ENCODE measurements at places on chromosomes 11 and 22.

GRCh38 chr11:74462009-74462408, 5.3 kb downstream of the KCNE3 start:
- DNase-seq, result no peak

DNA sequence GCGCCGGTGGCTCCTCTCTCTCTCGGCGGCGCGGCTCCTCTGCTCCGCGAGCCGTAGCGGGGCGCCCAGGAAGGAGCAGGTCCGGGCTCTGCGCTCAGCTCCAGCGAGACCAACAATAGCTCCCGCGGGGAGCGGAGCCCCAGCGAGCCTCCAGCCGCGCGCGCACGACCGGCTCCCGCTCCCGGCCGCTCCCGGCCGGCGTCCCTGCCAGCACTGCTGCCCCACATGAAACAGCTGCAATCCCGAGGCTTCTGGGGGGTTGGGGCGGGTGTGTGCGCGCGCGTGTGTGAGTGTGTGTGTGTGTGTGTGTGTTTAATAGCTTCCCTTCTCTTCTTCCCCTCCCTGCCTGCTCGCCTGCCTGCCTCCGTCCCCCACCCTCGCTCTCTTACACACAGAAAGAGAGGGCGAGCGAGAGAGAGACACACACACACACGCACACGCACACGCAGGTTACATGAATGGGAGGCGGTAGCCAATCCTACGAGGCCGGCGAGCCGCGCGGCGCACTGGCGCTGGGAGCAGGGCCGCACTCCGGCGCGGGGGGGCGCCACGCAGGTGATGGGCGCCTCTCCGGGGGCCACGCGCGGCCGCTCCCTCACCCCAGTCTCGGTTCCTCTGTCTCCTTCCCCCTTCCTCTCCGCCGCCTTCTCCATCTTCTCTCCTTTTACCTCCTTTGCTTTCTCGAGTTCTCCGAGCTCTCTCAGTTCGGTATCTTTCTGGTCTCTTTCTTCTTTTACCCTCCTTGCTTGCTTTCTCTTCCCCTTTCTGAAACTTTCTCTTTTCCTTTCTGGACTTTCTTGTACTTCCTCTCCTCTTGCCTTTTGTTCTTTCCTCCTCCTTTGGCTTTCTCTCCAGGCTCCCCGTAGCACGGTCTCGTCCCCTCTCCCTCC, at the start of gene TENM4:
TENM4 (minus strand) TSS at position 460 of the 890 bp plus-strand sequence. CDS start 371,086 bp downstream, outside the sequence.
- DNase-seq, result peak; percentile 83

DNA sequence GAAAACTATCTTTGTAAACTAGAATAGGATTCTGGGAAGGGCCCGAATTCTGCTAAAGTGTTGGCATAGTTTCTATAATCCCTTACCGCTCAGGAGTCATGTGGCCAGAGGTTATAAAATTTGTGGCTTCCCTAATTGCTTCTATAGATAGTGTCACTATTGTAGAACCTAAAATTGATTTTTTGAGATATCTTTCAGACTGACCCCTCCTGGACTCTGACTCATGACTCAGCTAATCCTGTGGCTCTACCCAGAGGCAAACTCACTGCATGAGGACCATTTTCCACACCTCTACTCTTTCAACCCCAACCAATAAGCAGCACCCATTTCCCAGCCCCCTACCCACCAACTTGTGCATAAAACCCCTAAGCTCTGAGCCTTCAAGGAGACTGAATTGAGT, 61.8 kb upstream of the PRSS23 start:
- no peak for DNase-seq

- DNase-seq, result no peak
Observed at GRCh38 chr22:32887324-32887980, 85.9 kb downstream of the TIMP3 start.

- no peak for DNase-seq
Observed at GRCh38 chr11:103631841-103632240, 404.6 kb upstream of the DDI1 start.

- DNase-seq, result no peak
Observed at GRCh38 chr11:94750319-94751217, 17.6 kb upstream of the AMOTL1 start.

GRCh38 chr11:63599211-63600122, 14.8 kb downstream of the PLAAT3 start:
- peak; percentile 21 for DNase-seq

DNA sequence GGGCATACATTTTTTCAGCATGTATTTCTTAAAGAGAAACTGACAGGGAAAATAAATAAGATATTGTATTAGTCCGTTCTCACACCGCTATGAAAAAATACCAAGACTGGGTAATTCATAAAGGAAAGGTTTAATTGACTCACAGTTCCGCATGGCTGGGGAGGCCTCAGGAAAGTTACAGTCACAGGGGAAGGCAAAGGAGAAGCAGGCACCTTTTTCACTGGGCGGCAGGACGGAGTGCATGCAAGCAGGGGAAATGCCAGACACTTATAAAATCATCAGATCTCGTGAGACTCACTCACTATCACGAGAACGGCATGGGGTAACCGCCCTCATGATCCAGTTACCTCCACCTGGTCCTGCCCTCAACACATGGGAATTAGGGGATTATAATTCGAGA, 44.2 kb downstream of the PPFIA1 start:
- DNase-seq, result no peak

DNA sequence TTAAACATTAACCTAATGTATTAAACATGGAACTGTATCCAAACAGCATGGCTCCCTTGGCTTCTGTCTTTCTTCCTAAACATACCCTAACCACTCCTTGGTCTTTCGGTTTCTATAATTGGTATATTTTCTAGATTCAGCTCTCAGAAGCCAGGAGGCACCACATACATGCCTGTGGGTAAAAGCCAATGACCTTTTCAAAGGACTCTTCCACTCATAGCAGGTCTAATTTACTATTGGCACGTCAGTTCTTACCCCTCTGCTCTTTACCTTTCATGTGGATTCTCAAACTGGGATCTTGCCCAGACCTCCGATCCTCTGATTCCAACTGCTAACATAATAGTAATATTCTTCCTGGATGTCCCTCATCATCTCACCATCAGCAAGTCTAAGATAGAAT, 835.1 kb downstream of the NTM start:
- no peak for DNase-seq

GRCh38 chr11:12859872-12860657, 149.1 kb upstream of the RASSF10 start:
- no peak for DNase-seq

DNA sequence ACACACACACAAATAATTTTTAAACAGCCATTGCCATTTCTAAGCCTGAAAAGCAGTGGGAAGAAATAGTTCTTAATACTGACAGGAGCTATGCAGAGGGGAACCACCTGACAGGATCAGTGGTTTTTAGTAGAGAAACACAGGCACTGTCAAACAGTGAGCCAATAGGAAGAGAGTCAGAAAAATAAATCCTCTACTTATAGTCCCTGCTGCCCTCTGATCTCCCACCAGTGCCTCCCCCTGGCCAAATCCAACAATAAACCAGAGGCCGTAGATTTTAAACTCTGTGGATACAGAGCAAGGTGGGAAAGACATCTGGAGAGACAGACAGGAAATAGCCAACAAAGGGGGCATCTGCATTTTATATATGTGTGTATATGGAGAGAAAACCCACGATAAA, 7.9 kb upstream of the OR56B4 start:
- no peak for DNase-seq

- no peak for DNase-seq
Observed at GRCh38 chr11:10564696-10565318, 3.7 kb downstream of the LYVE1 start.

GRCh38 chr11:128891913-128892398, 800 bp downstream of the KCNJ5 start:
- DNase-seq, result no peak

DNA sequence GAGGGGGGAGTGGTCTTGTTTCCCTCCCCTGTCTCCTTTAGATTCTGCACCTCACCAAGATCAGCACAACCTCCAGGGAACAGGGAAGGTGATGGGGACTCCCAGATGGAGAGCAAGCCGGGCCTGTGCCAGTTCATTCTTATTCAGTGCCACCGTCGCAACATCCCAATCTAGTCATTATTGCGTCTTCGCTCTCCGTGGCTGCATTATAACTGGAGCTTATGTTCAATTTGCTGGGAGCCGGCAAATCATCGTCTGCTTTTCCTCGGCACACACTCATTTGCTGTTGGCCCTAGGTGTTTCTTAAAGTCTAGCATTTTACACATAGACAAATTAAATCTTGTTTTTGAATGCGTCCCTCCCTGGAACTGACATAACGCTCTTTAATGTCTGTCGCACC, 1269.7 kb downstream of the BRD1 start:
- DNase-seq, result no peak

- DNase-seq, result no peak
Observed at GRCh38 chr22:46072110-46072881, 78.0 kb upstream of the PPARA start.

DNA sequence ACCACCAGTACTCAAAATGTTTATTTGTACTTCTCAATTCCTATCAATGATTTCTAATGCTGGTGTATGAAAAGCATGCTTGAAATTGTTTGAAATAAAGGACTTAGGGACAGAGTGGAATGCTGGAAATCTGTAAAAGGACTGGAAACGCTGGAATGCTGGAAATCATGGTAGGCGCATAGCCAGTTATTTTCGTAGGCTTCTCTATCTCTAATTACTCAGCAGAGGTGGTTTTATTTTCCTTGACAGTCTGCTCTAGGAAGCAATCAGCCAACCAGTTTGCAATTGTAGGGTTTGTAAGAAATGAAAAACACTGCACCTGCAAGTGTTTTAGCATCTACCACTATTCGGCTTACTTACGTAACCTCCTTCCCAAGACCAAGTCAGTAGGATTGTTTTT, 788 bp downstream of the LIN7C start:
- DNase-seq, result no peak

- no peak for DNase-seq
Observed at GRCh38 chr22:47434336-47435203, 672.1 kb downstream of the TBC1D22A start.

- no peak for DNase-seq
Observed at GRCh38 chr11:126072141-126072741, 9.6 kb upstream of the CDON start.

GRCh38 chr11:11786234-11786633, 55.5 kb upstream of the USP47 start:
- DNase-seq, result no peak

GRCh38 chr11:109309153-109309552, 112.8 kb upstream of the C11orf87 start:
- DNase-seq, result peak; percentile 93

GRCh38 chr11:117855186-117855845, 21.1 kb downstream of the FXYD6 start:
- DNase-seq, result no peak

GRCh38 chr11:43923406-43924111, 18.9 kb upstream of the C11orf96 start:
- DNase-seq, result no peak

DNA sequence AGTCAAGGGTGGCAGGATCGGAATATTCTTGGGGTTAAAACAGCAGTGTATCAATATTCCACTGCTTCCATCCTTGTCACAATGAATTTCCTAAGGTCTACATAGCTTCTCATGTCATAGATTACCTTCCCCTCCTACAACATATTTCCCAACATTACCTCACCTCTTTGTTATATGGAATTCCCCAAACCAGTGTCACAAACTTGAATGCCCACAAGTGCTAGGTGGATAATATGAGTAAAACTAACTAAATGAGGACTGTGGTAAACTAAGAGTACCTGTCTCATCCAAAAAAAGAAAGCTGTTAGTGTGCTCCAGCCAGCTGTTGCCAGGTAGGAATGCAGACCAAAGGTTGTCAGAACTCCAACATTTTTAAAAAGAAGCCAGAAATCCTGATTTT, 17.0 kb upstream of the NUCB2 start:
- DNase-seq, result no peak

GRCh38 chr11:70368961-70369360, 29.4 kb upstream of the CTTN start:
- no peak for DNase-seq

DNA sequence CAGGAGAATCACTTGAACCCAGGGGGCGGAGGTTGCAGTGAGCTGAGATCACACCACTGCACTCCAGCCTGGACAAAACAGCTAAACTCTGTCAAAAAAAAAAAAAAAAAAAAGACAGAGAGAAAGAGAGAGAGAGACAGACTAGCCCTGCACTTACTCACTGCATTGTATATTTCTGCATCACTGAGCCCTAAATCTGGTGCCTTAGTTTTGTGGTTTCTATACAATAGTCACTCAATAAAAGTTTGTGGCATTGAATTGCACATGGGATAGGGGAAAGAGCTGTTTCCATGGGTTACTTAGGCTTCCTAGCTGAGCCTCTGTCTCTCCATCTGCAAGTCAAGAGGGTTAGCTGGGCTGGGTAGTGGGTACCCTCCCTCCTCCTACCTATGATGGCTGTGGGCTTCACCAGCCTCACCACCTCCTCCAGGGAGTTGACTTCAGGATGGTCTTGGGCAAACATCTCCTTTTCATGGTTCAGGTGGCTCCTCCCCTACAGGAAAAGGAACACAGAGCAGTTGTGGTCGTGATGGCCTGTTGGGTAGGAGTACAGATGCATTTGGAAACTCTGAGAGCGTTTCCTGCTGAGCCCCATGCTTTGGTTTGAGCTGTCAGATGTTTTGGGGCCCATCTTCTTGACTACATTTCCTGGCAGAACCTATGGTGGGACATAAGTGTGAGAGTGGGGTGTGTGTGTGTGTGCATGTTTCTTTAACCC, 73.2 kb downstream of the CCDC81 start:
- DNase-seq, result no peak

DNA sequence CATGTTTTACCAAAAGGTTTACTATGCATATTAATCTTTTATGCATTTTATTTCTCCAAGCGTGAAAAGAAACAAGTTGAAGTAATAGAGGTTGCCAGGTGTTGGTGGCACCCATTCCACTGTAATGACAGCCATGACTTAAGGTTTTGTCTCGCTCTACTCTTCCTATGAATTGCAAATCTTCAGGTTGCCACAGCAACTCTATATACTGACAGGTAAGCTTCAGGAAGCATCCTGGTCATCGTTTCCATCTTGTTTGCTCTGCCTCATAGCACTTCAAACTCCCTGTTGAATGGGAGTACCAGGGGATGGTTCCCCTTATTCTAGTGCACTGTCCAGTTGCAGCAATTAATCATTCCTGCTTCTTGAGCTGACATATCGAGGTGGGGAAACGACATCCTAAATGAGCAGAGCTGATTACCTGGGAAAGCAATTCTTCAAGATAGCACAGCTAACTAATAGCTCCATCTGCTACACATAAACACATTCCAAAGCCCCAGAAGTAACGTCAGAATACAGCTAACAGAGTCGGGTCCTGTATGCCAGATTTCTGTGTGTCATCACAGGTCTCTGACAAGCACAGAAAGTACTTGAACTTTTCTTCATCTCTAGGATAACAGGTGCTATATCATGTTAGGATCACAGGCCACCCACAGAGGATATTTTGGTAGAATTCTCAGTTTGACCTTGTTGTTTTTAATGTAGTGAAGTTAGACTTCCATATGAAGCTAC, 80.3 kb downstream of the CADM1 start:
- DNase-seq, result no peak

DNA sequence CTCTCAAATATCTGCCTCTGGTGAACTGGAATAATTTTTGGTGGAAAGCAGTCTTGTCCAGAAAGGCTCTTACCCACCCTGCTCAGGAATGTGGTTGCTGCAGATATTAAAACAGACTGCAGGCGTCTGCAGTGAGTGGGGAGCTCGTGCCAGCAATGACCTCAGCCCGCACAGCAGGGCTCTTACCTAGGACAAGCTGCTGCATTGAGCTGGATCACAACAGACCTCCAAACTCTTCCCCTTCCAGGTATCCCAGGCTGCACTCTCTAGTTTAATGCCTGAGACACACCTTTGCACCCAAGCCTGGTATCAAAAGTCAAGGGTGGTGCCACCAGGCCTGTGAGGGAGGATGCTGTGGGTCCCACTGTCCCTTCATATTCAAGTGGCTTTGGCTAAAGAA, 69.7 kb upstream of the CDON start:
- DNase-seq, result no peak

Measured in fibroblast of skin of left biceps (primary cell).